ENCODE measurements at places on chromosomes 6 and 20. TPM values are rescaled to one million over a fixed set of nuclear protein-coding genes. Genes with fewer than 3 reads are reported as not detected.

Gene PSORS1C1
- total RNA-seq = 2.0 TPM

Gene PRR18
- not detected for total RNA-seq

Gene BEND6
- total RNA-seq = 1.1 TPM

Gene SYCP2
- total RNA-seq = 0.50 TPM

Gene TP53TG5
- total RNA-seq = not detected

Gene NINL
- total RNA-seq = 12.5 TPM

Gene TGM3
- not detected for total RNA-seq

Gene PAK5
- not detected for total RNA-seq

Gene HLA-DMA
- 0.93 TPM for total RNA-seq

Gene VWA7
- total RNA-seq = 0.29 TPM

Gene OOEP
- total RNA-seq = not detected

Gene GABRR1
- total RNA-seq = not detected

Gene LHFPL5
- not detected for total RNA-seq

Gene OR2H2
- not detected for total RNA-seq
